ENCODE measurements at places on chromosomes 2 and 18.

DNA sequence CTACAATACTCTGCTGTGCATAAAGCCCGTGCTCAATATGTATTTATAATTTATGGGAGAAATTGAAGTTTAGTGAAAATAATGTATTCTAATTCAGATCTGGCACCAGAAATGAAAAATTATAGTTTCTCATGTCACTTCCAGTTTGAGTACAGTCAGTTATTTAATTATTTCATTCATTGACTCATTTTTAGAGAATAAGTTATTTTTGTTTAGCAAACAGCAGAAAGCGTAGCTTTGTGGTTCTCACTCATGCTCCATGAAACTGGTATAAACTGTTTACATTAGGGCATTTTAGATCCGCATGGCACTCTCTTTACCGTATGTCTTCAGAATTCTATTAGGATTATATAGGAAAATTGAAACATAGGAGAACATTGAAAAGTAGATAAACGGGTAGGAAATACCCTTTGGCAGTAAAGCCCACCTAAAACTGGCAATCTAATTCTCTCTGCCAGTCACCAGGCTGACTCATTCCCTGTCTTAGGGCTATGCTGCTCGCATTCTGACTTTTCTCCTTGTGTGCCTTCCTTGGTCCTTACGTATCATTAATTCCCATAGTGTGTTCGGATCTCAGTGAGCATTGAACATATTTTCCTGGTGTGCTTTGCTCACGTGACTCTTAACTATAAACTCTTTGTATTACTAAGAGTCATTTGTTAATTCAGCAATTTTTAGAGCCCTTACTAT lies 106.0 kb downstream of the ZNF236 start:
- no peak for DNase-seq

GRCh38 chr18:49362431-49362830 lies 98.0 kb downstream of the DYM start:
- no peak for DNase-seq

DNA sequence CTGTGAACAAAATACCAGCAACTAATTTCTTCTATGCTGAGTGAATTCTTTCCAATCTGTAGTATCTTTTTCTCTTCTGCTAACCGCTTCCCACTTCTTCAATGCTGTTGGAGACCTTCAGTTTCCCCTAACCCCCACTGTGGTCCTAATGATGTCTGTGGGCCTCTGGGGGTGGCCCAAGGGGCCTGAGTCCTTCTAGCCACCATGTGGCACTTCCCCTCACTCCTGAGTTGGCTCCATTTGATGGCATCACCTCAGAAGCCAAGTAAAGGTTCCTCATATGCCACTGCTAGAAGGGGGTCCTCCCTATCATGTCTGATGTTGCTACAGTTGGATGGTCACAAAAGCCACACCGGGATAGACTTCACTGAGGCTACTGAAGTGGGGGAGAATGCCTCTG lies 37.5 kb downstream of the ARHGAP25 start:
- DNase-seq = no peak

DNA sequence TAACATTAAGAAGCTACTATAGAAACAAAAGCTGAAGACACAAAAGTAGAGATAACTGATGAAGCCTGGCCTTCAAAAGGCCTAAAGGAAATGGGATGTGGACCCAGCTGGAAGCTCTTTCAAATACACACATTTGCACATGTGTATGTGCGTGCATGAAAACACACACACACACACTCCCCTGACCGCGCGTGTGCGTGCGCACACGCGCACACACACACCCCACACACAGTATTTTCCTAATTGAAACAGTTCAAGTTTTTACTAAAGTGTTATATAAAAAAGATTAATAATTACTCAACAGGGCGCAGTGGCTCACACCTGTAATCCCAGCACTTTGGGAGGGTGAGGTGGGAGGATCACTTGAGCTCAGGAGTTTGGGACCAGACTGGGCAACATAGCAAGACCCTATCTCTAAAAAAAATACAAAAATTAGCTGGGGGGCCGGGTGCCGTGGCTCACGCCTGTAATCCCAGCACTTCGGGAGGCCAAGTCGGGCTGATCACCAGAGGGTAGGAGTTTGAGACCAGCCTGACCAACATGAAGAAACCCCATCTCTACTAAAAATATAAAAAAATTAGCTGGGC lies 111.5 kb downstream of the PLEKHM3 start:
- no peak for DNase-seq

Measured in SK-N-SH (cell line).